Daoy (cell line): ENCODE measurements at places on chromosomes 7 and 10.

DNA sequence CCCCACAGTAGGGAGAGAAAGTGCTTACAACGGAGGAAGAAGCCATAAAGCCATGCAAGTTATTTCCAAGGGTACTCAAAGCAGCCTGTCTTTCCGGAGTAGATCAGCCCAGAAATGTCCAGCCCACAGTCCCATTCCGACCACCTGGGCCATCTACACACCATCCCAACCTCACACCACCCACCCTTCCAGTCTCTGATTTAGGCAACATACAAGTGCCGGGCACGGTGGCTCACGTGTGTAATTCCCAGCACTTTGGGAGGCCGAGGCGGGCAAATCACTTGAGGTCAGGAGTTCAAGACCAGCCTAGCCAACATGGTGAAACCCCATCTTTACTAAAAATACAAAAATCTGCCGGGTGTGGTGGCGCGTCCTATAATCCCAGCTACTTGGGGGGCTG lies 35.1 kb downstream of the LRRC20 start:
- no peak for DNase-seq

- DNase-seq = no peak
Observed at GRCh38 chr7:142881586-142882337, 3.8 kb downstream of the TRPV6 start.

DNA sequence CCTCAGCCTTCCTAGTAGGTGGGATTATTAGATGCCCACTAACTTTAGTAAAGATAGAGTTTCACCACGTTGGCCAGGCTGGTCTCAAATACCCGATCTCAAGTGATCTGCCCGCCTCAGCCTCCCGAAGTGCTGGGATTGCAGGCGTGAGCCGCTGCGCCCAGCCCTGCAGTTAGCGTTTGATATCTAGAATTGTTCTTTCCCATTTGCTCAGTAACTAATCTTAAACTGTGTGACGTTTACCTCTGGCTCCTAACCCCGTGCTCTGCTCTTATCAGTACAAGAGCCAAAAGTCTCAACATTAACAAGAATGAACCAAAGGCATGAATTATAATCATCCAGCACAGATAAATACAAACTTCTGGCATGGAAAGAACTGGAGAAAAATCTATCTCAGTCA lies 47.4 kb downstream of the IGF2BP3 start:
- DNase-seq = no peak

DNA sequence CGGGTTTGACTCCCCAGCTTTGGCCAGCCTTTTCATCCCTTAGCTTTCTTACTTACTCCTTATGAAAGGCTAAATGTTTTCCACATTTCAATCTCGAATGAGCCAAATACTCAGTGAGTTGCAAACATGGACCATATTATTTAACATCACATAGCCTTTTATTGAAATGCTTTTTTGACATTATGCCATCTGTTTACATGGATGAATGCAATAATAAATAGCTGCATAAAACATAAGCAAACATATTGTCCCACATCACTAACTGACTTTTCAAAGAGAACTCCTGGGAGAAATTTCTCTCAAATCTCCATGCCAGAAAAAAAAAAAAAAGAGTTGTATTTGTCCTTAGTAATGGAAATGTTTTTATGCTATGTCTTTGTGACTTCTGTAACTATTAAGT lies 134.9 kb downstream of the LSMEM1 start:
- DNase-seq = no peak

- DNase-seq = peak; percentile 13
Observed at GRCh38 chr10:112471878-112472487, 25.0 kb downstream of the VTI1A start.

- DNase-seq = peak; percentile 50
Observed at GRCh38 chr10:47076949-47077361, 165.7 kb downstream of the PTPN20 start.
